ENCODE measurements at places on chromosomes 3 and 15. TPM values are rescaled to one million over a fixed set of nuclear protein-coding genes. Genes with fewer than 3 reads are reported as not detected.

LRRK1 gene
- 1.1 TPM for total RNA-seq

SLC4A7 gene
- total RNA-seq = 49.7 TPM

CLCN2 gene
- 5.3 TPM for total RNA-seq

ABHD17C gene
- total RNA-seq = 3.0 TPM

DNA sequence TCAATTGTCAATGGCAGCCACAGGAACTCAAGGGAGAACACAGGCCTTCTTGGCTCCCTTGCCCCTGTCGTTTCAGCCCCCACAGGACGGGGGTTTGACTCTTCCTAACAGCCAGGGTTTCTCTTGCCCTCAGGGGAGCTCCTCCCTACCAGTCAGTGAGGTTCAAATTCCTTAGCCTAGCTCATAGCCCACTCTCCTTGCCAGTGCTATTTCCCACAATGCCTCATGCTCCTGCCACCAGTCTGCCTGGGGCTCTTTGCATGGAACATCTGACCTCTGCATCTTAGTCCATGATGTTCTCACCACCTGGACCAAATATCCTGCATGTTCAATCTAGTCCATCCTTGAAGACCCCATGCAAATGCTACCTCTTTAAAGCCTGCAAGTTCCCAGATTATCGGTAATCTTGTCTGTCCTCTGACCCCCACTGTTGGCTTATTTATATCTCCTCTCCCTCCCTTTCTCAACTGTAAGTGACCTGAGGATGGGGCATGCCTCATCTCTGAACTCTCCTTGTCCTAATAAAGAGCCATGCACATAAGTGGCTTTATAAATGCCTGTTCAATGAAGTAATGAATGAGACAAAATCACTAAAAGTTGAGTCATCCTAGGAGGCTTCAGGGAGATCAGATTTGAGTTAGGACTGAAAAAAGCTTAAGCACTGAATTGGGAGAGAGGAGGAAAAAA lies 78.0 kb downstream of the MYO1E start:
- no peak for DNase-seq

- no peak for DNase-seq
Observed at GRCh38 chr3:17372362-17373210, 369.8 kb downstream of the TBC1D5 start.

GRCh38 chr3:34872406-34872805 lies 766.9 kb upstream of the ARPP21 start:
- no peak for DNase-seq

DNA sequence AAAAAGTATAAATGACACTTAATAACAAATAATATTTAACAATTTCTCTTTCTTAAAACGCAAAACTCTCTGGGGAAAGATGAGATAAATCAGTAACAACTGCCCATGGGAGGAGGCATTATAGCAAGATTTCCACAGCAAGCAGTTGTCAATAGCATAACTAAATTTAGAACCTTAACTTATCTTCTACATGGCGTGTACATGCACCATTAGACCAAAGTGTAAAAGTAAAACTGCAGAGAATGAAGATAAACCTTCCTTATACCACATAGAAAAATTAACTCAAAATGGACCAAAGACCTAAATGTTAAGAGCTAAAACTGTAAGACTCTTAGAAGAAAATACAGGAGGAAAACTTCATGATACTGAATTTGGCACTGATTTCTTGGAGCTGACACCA lies 39.9 kb downstream of the MYO5A start:
- no peak for DNase-seq

GRCh38 chr3:113212844-113213375 lies 1.6 kb downstream of the BOC start:
- DNase-seq = no peak

DNA sequence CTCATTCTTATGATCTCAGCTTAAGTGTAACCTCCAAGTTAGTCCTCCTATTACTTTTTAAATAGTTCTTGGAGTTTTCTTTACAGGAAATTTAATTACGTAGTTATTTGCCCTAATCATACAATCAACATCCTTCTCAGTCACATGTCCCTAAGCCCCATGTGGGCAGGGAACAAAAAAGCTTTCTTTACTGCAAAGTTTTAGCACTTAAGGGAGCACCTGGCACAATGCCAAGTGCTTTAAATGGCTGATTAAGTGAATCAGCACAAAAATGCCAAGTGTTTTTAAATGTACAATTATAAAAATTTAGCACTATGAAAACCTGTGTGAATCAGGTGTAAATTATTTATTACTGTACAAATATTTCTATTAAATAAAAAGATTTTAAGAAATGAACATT lies 445.3 kb downstream of the C3orf38 start:
- no peak for DNase-seq

GRCh38 chr3:122572940-122573412 lies 4.5 kb upstream of the PARP15 start:
- DNase-seq = peak; percentile 22

DNA sequence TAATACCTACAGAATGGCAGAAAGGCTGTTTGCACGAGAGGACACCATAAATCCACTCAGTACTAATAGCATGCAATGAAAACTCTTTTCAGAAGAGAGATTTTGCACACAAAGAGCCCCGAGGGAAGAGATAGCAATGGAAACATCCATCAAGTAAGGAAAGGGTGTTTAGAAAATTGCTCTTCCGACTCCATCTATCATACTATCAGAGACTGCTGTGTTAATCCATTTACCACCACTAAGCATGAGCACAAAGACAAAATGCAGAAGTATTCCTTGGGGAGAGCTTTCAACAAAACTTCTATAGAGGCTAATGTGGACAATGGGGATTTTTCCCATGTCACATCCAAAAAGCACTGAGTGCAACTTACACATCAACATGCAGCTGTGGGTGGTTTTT lies 72.1 kb upstream of the PLAAT1 start:
- no peak for DNase-seq

DNA sequence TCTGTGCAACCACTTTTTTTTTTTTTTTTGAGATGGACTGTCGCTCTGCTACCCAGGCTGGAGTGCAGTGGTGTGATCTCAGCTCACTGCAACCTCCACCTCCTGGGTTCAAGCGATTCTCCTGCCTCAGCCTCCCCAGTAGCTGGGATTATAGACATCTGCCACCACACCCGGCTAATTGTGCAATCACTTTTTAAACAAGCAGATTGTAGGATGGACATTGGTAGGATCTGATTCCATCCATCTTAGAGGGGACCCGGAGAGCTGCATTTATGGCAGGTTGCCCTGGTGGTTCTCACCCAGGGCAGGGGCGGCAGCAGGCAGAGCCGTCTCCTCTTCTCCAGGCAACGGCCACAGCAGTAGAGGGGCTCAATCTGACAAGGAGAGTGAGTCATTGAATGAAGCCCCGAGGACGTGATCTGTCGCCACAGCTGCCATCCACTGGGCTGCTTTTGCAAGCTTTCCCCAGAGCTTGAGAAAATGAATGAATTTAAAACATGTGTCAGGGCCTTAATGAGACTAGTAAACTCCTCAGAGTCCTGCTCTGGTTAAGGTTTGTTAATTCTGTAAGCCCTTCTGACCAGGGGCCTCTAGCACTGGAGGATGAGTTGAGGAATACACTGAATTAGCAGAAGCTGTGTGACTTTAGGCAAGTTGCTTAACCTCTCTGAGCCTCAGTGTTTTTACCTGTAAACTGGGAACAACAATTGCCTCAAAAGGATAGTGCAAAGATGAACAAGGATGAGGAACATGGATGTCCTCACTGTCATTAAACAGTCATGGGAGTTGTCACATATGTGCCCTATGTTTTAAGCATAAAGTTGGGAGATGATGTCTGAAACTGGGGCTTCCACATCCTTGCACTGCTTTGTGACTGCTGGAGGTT lies 129.1 kb downstream of the ASB7 start:
- no peak for DNase-seq

DNA sequence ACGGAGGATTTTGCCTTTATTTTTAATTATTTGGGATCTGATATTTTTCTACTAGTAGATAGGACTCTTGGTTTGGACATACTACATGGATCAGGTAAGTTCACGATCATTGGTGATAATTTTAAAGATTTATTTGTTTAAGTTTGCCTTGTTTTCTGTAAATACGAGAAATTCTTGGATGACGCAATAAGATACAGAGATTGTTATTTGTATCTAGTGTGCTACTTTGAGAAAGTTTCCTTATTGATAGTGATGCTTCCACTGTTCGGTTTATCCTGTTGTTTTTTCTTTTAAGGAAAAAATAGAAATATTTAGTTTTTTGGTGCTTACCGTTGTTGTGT lies 577 bp downstream of the CHD2 start:
- DNase-seq = no peak

DNA sequence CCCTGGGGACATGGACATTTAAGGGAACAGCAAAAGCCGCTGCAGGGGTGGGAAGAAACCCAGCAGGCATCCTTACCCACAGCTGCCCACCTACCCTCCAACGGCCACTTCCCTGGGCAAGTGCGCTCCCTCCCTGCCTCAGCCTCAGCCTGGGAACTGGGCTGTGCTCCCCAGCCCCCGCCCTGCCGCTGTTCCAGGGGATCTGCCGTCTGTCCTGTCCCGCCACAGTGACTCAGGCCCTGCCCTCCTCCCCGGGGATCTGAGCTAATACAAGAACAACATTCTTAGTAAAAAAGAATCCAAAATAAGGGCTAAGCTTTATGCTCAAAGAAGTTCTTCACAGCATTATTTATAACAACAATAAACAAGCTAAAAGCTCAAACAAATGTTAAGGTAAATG lies 7.4 kb upstream of the IQSEC1 start:
- DNase-seq = no peak

DNA sequence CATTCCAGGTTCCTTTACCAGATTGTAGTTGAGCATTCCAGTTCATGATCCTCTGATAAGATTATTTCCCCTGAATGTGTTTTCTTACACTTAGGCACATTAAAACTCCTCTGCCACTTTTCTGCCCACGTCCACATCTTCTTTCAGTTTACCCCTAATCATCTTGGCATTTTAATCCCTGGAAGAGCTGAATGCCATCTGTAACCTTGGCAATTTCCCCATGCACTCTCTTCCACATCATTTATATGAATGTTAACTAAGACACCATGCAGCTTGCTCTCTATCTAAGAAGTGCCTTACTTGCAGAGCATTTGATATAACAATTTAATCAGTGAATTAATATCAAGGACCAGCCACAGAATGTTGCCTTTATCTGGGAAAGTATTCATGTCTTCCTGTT lies 25.8 kb downstream of the TIMP4 start:
- no peak for DNase-seq

GRCh38 chr3:99974989-99975388 lies 139.3 kb downstream of the FILIP1L start:
- DNase-seq = no peak
